Thyroid gland (tissue), 4 donors: ENCODE measurements at places on chromosomes 11 and 22. TPM values are rescaled to one million over a fixed set of nuclear protein-coding genes. Genes with fewer than 3 reads are reported as not detected.

The P2RX6 gene
- not detected for total RNA-seq

The NCAPH2 gene
- 39.6 TPM for total RNA-seq

DNA sequence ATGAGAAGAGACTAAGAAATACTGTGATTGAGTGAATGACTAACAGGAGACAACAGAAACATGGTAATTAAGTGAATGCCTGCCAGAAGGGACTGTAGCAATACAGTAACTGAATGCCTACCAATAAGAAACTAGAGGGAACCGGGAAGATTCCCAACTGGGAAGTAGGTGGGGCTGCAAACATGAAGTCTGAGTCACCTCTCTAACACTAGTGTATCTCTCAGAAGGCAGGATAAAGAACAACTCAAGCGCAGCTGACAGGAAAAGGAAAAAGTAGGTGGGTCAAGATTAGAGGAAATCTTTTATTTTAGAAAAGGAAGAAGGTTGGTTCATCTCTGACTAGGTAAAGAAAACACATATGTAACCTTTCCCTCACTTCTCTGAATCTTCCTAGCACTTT, 14.0 kb downstream of the C11orf42 start:
- no peaks in the 10 kb centered on the region for H3K4me1 ChIP-seq
- H3K27ac ChIP-seq, result peak overlapping the region; percentile 27
- H3K36me3 ChIP-seq, result peaks cover 63% of the 10 kb centered on the region
- DNase-seq, result no peak

DNA sequence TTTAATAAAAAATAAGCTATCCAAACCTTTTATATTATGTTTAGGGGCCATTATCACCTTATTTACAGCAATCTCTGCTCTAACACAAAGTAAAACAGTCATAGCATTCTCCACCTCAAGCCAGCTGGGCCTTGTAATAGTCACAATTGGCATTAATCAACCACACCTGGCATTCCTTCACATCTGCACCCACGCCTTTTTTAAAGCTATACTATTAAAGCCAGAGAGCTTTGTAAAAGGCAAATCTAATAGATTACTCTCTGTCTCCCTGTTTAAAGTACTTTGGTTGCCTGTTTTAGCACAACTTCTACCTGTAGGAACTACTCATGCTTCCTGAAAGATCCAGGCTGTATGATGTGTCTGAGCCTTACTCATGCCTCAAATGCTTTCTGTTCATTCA, 113.1 kb downstream of the CSNK2A3 start:
- H3K4me3 ChIP-seq, result no peak overlapping the region
- DNase-seq, result no peak
- no peaks in the 10 kb centered on the region for H3K4me1 ChIP-seq
- H3K27ac ChIP-seq, result no peak overlapping the region
- no peaks in the 10 kb centered on the region for H3K27me3 ChIP-seq

DNA sequence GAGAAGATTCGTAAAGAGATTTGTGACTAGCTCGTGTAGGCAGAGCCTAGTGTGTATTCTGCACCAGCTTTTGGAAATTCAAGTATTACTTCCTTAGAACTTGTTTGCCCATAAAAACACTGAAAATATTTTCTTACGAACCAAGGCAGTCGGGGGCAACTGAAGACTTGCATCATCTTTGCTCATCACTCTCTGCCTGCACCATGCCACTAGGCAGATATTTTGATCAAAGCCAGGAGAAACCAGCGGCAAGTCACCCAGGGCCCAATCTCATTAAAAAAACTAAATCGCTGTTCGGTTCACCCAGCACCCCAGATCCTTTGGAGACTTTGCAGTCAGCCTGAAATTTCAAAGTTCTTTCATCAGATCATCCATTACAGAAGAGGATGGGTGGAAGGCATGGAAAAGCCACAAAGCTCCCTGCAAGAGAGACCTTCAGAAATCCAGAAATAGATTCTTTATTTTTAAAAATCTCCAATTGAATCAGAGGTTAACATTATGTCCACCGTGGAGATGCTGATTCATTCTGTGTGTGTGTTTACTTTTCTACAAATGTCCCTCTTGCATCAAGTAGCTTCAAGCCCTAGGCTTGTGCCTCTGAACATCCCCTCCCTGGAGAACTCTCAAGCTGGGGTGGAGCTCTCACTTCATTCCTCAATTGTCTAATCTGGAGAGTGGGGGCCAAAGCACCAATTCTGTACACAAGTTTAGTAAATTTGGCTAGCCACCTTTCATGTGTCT, 78.4 kb downstream of the ETS1 start:
- H3K4me3 ChIP-seq, result no peak overlapping the region
- no peak for DNase-seq
- no peaks in the 10 kb centered on the region for H3K36me3 ChIP-seq
- H3K27me3 ChIP-seq, result no peaks in the 10 kb centered on the region

DNA sequence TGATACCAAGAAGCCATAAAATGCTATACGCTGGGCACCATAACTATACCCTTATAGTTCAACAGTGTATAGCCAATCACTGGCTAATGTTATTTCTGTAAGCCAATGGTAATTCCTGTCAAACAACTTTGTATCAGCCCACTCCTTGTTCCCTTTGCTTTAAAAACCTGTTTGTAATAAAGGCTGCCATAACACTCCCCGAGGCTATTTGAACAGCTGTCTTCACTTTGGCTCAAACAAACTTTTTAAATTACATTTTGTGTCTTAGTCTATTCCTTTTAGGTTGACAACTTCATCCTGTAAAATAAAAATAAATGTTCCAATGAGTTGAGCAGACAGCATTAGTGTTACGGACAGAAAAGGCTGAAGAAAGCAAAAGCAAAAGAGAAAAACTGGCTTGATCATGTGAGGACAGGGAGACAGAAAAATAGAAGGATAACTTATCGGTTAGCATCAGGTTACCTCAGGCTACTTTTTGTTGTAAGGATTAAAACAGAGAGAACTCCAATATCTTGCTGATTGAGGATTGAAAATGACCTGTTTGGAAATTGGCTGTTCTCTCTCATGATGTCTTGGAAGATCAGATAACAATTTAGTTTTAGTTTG, 95.0 kb downstream of the AASDHPPT start:
- no peaks in the 10 kb centered on the region for H3K36me3 ChIP-seq
- no peak for DNase-seq
- no peaks in the 10 kb centered on the region for H3K4me1 ChIP-seq
- H3K27me3 ChIP-seq, result no peaks in the 10 kb centered on the region

GRCh38 chr22:46942799-46943785, 180.6 kb downstream of the TBC1D22A start:
- H3K4me1 ChIP-seq, result peaks cover 18% of the 10 kb centered on the region
- peak overlapping the region; percentile 52 for H3K27ac ChIP-seq
- H3K27me3 ChIP-seq, result no peaks in the 10 kb centered on the region
- H3K36me3 ChIP-seq, result no peaks in the 10 kb centered on the region
- H3K4me3 ChIP-seq, result no peak overlapping the region
